Sigmoid colon (tissue), 7 donors: ENCODE measurements at places on chromosomes 3 and 15. TPM values are rescaled to one million over a fixed set of nuclear protein-coding genes. Genes with fewer than 3 reads are reported as not detected.

Gene MYRIP
- total RNA-seq = 5.0 TPM

Gene SGO1
- not detected for total RNA-seq

GRCh38 chr15:41567261-41567660, 8.2 kb downstream of the TYRO3 start:
- DNase-seq = no peak

DNA sequence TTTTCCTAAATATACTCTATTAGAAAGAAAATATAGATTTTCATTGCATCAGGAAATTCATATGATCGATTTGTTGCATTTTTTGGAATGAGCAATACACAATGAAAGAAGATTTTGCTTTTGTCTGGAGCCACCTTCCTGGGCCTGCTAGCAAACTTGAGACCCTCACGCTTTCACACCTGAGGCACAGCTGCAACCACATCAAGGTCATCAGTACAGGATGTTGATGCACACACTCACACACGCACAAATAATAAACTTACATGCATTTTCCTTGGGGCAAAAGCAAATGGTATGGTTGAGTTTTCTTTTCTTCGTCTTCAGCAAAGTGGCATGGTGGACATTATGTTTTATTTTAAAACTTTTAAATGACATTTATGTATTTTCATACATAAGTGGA, 64.8 kb upstream of the SATB1 start:
- no peak for DNase-seq
